Osteoblast (primary cell): ENCODE measurements at places on chromosomes 6 and 20. TPM values are rescaled to one million over a fixed set of nuclear protein-coding genes. Genes with fewer than 3 reads are reported as not detected.

Gene IPCEF1
- total RNA-seq: 0.36 and 0.88 TPM in 2 replicates

Gene PI16
- 1.8 TPM in 2 replicates for total RNA-seq

Gene CAGE1
- under 0.01 TPM in 2 replicates for total RNA-seq

Gene TFAP2D
- total RNA-seq: not detected in 2 replicates

Gene CCN5
- 520 and 687 TPM in 2 replicates for total RNA-seq

Gene FRK
- total RNA-seq: 1.1 and 1.2 TPM in 2 replicates

Gene ELOVL4
- total RNA-seq: 6.8 and 7.6 TPM in 2 replicates

Gene GNAS-AS1
- total RNA-seq: 0.72 and 1.5 TPM in 2 replicates

Gene HEY2
- total RNA-seq: 2.2 and 2.4 TPM in 2 replicates

Gene TMEM244
- not detected in 2 replicates for total RNA-seq

Gene C6orf15
- not detected in 2 replicates for total RNA-seq

Gene DEFB119
- total RNA-seq: not detected in 2 replicates

DNA sequence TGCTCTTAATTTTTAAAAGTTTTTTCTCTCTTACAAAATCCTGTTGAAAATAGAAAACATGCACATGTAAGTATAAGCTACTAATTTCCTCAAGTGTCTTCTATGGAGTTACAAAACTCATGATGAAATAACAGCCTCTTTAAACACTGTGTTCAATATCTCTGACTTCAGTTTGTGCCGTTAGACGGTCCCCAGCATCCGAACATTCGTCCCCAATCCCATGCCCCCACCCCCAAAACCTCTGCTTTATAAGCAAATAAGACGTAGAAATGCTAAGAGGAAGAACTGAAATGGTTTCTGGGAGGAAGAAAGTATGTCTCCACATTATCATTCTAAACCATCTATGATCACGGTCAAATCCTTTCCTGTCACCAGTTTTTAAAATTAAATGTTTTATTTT, 31.7 kb upstream of the MYB start:
- no peak for DNase-seq
- H3K4me1 ChIP-seq: peaks cover 8% of the 10 kb centered on the region
- no peak overlapping the region for H3K4me3 ChIP-seq
- no peak overlapping the region for H3K27ac ChIP-seq

DNA sequence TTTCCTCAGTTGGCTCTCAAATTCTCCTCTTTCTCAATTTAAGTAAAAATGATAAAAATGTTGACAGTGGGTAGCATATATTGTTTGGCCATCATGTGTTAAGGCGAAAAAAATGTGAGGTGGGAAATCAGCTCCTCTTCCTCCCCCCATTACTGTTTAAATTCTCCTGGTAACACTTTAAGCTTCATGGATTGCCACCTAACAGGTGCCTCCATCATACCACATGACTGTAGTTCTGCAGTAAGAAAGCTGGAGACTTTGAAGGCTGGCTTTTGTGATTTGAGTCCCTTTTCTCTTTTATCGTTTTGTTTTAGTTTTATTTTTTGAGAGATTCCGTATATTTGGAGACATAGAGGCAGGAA, 1.2 kb downstream of the ZFAND3 start:
- peak overlapping the region; percentile 83 for H3K27ac ChIP-seq
- H3K4me1 ChIP-seq: peaks cover 33% of the 10 kb centered on the region
- H3K27me3 ChIP-seq: no peaks in the 10 kb centered on the region
- no peaks in the 10 kb centered on the region for H3K36me3 ChIP-seq
- H3K4me3 ChIP-seq: peak overlapping the region; percentile 88

GRCh38 chr6:96777113-96777512, 60.2 kb downstream of the GPR63 start:
- H3K27me3 ChIP-seq: no peaks in the 10 kb centered on the region
- no peak for DNase-seq
- H3K4me3 ChIP-seq: no peak overlapping the region
- no peaks in the 10 kb centered on the region for H3K36me3 ChIP-seq
- H3K27ac ChIP-seq: no peak overlapping the region
- no peaks in the 10 kb centered on the region for H3K4me1 ChIP-seq

DNA sequence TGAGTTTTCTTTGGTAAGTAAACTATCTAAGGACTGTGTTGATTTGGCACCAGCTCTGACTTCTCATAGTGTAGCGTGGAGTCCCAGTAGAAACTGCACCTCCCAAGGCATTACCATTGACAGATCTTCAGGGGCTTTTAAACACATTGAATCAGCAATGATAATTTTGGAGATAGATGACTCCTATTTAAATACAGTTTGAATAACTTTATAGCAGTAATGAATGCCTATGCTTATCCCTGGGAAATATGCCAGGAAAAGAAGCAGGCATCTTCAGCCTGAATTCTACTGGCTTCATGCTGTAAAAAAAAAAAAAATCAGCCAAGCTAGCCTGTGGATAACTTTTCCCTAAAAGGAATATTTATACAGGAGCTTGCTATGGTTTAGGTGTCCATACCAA, 895.9 kb downstream of the EYS start:
- no peak for DNase-seq
- H3K4me1 ChIP-seq: no peaks in the 10 kb centered on the region
- H3K27me3 ChIP-seq: no peaks in the 10 kb centered on the region
- no peak overlapping the region for H3K4me3 ChIP-seq
- H3K36me3 ChIP-seq: no peaks in the 10 kb centered on the region
- no peak overlapping the region for H3K27ac ChIP-seq

- no peaks in the 10 kb centered on the region for H3K4me1 ChIP-seq
- no peak overlapping the region for H3K27ac ChIP-seq
- H3K4me3 ChIP-seq: no peak overlapping the region
- H3K27me3 ChIP-seq: no peaks in the 10 kb centered on the region
These were observed 334.3 kb upstream of the MANEA start for GRCh38 chr6:95243053-95243452.

DNA sequence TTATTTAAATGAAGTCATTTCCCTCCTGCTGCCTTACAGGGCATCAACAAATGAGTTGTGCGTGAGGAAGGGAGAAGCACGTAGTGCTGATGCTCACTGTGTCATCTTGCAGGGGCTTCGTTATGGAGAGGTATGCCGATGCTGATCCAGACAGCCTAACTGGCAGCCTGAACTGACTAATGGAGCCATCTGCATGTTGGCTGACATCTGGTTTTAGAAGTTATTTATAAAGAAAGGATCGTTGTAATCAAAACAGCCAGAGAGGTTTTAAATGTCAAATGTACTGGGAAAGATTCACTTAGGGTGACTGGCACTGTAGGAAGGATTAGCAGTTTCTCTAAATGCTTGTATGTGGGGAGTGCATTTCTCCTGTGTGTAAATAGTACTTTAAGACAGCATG, 54.6 kb downstream of the FARS2 start:
- H3K27me3 ChIP-seq: no peaks in the 10 kb centered on the region
- H3K27ac ChIP-seq: no peak overlapping the region
- H3K4me1 ChIP-seq: no peaks in the 10 kb centered on the region
- no peak overlapping the region for H3K4me3 ChIP-seq
- H3K36me3 ChIP-seq: no peaks in the 10 kb centered on the region
- DNase-seq: no peak

GRCh38 chr6:64012351-64013001, 376.9 kb downstream of the PHF3 start:
- no peak overlapping the region for H3K27ac ChIP-seq
- H3K27me3 ChIP-seq: no peaks in the 10 kb centered on the region

DNA sequence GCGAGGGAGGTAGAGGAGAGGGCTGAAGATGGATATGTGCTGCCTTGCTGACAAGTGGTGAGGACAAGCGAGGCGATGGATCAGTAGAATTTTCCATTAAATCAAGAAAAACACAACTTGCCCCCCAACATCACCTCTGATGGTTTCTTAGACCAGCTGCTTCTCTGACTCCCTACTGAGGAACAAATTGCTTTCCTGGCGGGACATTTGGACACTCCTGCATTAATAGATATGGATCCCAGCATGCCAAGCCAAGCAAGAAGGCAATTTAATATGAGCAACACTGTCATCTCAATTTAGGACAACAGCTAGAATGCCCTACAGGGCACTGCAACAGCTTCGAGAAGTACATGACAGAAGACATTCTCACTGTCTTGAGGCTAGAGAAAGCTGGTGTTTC, 248.4 kb upstream of the AGPAT4 start:
- H3K4me3 ChIP-seq: no peak overlapping the region
- no peaks in the 10 kb centered on the region for H3K4me1 ChIP-seq
- no peaks in the 10 kb centered on the region for H3K36me3 ChIP-seq
- no peak for DNase-seq

DNA sequence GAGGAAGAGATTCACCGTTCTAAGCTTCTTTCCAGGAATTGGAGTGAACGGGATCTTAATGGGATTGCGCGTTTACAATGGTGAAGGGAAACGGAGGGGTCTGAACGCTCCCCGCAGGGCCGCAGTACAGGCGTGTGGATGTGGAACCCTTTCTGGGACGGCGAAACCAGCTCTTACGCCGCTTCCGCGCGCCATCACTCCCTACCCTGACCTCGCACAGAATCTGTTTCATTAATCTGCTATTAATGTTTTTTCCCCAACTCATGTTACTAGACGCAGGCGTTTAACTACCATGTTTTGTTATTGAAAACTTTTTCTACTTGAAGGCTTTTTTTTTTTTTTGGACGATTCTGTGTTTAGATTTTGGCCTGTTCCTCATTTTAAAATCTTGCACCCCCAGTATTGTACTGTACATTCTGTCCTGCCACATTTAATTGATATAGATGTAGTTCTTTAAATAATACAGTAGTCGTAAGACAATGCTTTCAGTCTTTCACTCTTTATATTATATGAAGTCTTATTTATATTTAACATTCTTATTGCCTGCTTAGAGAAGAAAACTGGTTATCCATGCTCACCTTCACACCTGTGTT, 696 bp upstream of the SUPT3H start:
- H3K4me3 ChIP-seq: peak overlapping the region; percentile 87
- H3K36me3 ChIP-seq: no peaks in the 10 kb centered on the region
- DNase-seq: peak; percentile 67
- H3K27me3 ChIP-seq: no peaks in the 10 kb centered on the region

- H3K4me3 ChIP-seq: no peak overlapping the region
- no peak for DNase-seq
- no peaks in the 10 kb centered on the region for H3K27me3 ChIP-seq
- H3K4me1 ChIP-seq: peaks cover under 1% of the 10 kb centered on the region
These were observed 219.9 kb downstream of the ALDH8A1 start for GRCh38 chr6:134730013-134730412.

- DNase-seq: no peak
- H3K36me3 ChIP-seq: no peaks in the 10 kb centered on the region
- no peaks in the 10 kb centered on the region for H3K27me3 ChIP-seq
- no peak overlapping the region for H3K27ac ChIP-seq
These were observed 53.6 kb upstream of the PIM1 start for GRCh38 chr6:37116326-37116725.

DNA sequence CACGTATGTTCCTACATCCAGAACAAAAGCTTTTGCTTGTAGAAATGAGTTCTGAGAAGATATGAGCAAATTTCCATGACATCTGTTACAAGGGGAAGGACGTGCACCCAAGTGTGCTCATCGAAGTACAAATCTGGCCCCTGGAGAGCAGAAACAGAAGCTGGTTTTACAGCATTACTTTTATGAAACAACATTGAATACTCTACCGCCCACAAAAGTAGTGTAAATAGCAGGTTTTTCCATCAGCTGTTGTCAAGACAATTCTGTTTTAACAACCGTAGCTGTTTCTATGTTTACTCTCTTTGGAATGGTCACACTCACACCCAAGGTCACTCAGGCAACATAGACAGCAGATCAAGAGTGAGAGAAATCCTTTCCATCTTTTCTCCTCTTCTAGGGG, 114.2 kb upstream of the SSTR4 start:
- no peak overlapping the region for H3K27ac ChIP-seq
- no peak for DNase-seq
- H3K4me3 ChIP-seq: no peak overlapping the region
- peaks cover 19% of the 10 kb centered on the region for H3K27me3 ChIP-seq
- H3K4me1 ChIP-seq: peaks cover 10% of the 10 kb centered on the region
- H3K36me3 ChIP-seq: no peaks in the 10 kb centered on the region

DNA sequence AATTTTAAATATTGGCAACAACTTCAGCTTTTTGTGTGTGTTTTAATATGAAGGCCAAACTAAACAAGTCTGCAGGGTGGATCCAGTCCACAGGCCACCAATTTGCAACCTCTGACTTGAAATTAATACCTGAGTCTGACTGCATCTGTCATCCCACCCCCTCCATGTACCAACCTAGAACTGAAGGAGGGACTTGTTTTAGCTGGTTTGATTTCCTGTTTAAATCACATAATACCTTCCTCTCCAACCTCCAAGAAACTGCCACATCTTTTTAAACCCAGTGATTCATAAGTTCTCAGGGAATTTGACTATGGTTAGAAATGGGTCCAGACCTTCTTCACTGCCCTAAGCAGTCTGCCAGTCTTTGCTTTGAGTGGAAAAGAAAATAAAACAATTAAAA, 21.6 kb downstream of the RNF8 start:
- no peak overlapping the region for H3K4me3 ChIP-seq
- no peak for DNase-seq
- H3K27ac ChIP-seq: no peak overlapping the region
- no peaks in the 10 kb centered on the region for H3K27me3 ChIP-seq
- peaks cover 1% of the 10 kb centered on the region for H3K4me1 ChIP-seq
- peaks cover 11% of the 10 kb centered on the region for H3K36me3 ChIP-seq

GRCh38 chr20:45436732-45437485, 21.0 kb downstream of the PIGT start:
- H3K4me1 ChIP-seq: peaks cover 2% of the 10 kb centered on the region
- peak overlapping the region; percentile 79 for H3K27ac ChIP-seq
- H3K27me3 ChIP-seq: no peaks in the 10 kb centered on the region
- no peaks in the 10 kb centered on the region for H3K36me3 ChIP-seq

DNA sequence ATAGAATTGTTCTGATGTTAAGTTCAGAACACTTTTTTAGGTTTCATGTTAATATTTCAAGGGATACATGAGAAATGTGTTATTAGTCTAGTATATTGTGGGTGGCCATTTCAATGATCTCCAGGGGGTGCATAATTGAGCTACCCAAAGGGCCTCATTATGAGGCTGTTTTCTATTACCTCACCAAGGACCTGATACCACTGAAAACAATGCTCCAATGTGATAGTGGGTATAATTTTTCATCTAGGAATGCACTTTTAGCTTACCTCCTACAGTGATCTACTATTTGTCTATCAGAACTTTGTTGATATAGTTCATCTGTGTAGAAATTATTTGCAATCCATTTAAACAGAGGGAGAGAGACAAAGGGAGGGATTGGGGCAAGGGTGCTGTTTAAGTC, 106.8 kb upstream of the HS3ST5 start:
- no peaks in the 10 kb centered on the region for H3K4me1 ChIP-seq
- no peak overlapping the region for H3K4me3 ChIP-seq
- H3K27me3 ChIP-seq: no peaks in the 10 kb centered on the region
- no peak for DNase-seq
- H3K27ac ChIP-seq: no peak overlapping the region

DNA sequence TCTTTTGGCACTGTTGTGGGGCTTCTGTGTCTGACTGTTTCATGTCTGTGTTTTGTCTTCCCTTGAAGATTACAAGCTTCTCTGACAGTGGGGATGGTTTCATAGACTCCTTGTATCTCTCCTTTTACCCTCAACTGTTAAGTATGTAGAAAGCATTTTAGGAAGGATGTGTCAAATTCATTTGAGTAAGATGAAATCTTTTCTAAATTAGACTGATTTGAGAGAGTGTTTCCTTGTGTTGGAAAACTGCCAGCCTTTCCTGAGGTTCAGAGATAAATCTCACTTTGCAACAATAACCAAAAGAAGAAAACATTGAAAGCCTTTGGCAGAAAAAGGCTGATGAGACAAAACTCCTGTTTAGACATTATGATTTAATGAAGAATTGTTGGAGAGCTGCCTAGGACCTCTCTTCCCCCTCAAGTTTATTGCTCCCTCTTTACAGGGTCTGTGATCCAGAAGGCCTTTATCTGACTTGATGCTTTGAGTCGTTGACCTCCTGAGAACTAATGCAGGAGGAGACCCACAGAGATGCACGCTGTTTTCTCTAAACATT, 68.3 kb downstream of the ANKS1A start:
- H3K27ac ChIP-seq: no peak overlapping the region
- DNase-seq: no peak
- H3K36me3 ChIP-seq: no peaks in the 10 kb centered on the region
- no peaks in the 10 kb centered on the region for H3K27me3 ChIP-seq
- H3K4me3 ChIP-seq: no peak overlapping the region
